ENCODE measurements at places on chromosomes 12 and 14. TPM values are rescaled to one million over a fixed set of nuclear protein-coding genes. Genes with fewer than 3 reads are reported as not detected.

GRCh38 chr12:52965337-52965731, 16.4 kb downstream of the KRT18 start:
- no peak for DNase-seq

FAM181A gene
- not detected for total RNA-seq

DNA sequence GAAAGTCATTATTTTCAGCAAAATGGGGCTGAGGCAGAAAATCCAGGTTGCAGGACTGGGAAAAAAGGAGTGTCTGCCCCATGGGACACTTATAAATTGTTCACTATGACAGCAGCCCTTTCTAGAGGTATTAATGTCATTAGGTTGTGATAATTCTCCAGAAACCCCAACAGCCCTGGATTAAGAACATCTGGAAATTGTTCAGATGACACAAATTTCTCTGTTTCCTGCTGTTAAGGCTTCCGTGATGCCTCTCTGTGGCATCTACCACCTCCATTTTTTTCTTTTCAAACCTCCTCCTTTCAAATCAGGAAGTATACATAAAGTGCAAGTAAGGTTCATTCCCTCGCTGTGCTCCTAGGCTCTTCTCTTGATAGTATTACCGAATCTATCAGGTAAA, 25.6 kb downstream of the EGLN3 start:
- DNase-seq = no peak

DNA sequence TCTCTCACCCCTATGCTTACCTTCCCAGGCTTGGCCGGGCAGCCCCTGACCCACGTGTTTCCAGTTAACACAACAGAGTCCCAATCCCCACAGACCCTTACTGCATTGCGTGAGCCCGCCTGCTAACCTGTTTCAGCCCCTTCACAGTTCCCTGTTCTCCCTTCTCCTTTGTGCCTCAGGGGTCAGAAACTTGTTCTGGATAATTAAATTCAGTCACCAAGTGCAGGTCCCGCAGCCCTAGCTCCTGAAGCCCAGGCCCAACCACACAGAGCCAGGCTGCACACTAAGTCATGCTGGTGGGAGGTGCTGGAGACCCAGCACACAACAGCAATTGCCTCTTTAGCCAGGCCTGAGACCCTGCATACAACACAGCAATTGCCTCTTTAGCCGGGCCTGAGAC, 9.6 kb downstream of the ISM2 start:
- no peak for DNase-seq

DNA sequence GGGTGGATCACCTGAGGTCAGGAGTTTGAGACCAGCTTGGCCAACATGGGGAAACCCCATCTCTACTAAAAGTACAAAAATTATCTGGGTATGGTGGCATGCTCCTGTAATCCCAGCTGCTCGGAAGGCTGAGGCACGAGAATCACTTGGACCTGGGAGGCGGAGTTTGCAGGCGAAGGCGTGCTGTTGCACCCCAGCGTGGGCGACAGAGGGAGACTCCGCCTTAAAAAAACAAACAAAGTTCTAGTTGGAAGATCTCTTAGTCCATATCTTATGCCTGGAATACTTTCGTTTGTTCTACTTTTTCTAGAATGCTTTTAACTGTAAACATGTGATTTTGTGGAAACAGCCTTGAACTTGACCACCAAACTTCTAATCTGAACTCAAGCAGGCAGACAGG, 38.7 kb downstream of the PPHLN1 start:
- DNase-seq = no peak

GRCh38 chr14:105855893-105856675, 329.7 kb downstream of the TMEM121 start:
- no peak for DNase-seq

STAB2 gene
- 0.11 TPM for total RNA-seq

- DNase-seq = no peak
Measured at GRCh38 chr12:128079-128478, 61.5 kb downstream of the IQSEC3 start.

DNA sequence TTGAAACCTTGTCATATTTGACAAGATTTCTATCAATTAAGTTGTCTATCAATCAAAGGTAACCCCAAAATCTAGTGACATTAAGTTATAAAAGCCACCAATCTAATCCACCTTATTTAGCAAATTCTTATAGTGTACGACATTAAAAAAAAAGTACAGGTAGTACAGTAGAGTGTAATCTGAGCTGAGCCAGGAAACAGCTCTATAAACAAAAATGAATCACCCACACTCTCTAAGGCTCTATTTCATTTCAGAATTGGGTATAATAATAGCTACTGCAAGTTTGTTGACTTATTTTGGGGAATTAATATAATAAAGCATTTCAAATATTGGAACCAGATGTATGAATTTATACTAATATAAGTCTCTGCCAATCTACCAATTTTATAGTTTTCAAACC, 342.4 kb upstream of the FLRT2 start:
- no peak for DNase-seq

DNA sequence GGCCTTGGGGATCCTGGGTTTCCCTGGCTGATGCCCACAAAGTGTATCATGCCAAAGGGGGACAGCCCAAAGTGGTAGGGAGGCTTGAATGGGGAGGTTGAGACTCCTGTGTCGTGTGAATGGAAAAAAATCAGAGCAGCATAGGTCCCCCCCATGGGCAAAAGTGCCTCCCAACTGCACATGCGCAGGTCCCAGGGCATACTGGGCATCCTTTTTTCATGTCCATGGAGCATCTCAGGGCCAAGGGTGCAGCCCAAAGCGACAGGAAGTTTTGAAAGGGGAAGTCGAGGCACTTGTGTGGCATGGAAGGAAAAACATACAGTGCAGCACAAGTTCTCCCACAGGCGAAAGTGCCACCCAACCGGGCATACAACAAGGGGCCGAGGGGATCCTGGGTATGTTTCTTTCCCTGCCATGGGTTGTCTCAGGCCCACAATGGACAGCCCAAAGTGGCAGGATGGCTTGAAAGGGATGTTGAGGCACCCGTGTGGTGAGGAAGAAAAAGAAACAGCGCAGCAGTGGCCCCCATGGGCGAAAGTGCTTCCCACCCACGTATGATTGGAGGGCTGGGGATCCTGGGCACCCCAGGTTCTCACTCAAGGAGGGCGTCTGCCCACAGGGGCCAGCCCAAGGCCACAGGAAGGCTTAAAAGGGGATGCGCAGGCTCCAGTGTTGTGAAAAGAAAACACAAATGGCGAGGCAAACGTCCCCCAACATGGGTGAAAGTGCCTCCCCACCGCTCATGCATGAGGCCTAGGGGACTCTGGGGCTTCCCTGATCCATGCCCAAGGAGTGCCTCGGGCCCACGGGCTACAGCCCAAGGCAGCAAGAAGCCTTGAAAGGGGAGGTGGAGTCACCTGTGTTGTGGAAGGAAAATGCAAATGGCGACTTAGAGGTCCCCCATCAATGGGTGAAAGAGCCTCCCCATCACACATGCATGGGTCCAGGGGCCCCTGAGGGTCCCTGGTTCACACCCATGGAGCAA, 573.7 kb downstream of the ALG10 start:
- peak; percentile 45 for DNase-seq

AQP2 gene
- total RNA-seq = not detected

GRCh38 chr12:128338386-128339125, 71.6 kb downstream of the TMEM132C start:
- DNase-seq = no peak

GRCh38 chr12:70094467-70094866, 148.8 kb upstream of the CNOT2 start:
- no peak for DNase-seq

DNA sequence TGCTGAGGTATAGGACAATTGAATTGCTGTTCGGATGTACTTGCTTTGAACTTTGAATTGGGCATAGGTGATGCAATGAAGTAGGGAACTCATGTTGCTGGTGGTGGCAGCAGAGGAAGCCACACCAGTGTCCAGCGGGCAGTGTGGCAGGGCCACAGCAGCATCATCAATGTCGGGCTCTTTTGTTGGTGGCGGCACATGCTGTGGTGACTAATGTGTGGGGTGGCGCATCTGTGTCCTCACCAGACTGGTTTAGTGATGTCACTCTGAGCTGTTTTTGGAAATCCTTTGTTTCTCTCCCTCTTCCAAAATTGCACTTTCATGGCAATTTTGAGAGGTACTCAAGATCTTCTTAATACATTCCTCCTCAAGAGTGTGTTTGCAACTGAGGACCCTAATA, 187.6 kb downstream of the ETNK1 start:
- no peak for DNase-seq

DNA sequence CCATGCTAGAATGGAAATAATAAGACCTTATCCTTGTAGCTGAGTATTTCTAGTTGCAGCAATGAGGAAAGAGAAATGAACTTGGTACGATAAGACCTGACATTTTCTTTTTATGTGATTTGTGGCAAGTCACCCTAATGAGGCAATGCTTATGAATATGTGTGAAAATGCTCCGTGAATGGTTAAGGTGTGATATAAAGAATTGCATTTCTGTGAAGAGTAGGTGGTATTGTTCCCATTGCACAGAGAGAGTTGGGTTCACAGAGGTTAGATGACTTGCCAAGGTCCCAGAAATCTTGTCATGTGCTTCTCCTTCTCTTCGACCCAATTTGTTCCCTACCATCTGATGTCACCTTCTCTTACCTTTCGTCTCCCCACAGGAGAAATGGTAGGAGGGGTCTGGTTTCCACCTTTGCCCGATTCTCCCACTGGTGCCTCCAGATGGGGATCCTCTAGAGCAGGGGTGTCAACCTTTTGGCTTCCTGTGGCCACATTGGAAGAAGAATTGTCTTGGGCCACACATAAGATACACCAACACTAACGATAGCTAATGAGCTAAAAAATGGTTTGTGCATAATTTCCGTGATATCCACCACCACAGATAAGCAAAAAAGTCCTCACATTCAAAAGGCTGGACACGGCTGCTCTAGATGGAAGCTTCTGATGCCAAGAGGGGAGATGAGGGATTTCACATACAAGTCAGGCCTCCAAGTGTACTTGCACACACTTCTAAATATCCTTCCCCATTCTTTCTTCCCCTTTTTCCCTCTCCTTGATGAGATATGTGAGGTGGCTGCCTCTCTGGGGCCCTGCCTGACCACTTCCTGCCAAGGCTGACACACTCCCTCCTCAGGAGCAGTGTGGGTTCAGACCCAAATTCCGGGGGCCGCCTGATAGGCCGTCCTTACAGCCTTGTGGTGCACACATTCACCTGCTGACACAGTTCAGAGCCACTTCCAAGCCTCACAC, 96.1 kb downstream of the PLXNC1 start:
- no peak for DNase-seq

DNA sequence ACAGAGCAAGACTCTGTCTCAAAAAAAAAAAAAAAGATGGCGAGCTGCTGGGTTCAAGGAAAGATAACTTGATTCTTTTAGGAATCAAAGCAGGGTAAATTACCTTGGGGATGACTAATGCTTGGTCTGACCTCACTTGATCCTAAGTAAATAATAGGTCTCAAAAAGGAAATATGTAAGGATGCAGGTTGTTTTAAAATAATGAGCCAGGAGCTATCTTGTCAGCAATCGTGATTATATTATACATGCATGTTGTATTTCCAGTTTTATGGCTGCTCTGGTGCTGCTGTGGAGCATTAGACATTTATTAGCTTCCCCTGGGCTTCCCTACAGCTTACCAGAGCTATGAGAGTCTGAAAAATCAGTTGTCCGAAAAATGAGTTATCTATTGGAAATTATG, 2.6 kb downstream of the EIF2B2 start:
- no peak for DNase-seq

DNA sequence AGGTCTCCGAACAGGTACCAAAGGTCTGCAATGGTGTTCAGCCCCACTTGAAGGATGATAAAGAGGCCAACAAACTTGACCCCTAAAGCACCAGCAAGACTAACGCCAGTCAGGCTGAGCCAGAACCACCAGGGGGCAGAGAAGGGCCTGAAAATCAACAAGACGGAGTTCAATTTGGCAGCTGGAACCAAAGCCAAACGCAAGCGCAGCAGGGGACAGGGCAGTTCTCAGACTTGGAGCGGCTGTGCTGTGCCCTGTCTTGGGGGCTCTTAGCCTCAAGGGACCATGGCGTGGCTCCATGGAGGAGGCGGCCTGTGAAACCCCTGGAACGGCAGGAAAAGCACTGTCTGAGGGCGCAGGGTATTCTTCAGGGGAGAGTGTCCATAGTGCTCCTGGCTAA, 19.6 kb downstream of the POMT2 start:
- DNase-seq = no peak

DNA sequence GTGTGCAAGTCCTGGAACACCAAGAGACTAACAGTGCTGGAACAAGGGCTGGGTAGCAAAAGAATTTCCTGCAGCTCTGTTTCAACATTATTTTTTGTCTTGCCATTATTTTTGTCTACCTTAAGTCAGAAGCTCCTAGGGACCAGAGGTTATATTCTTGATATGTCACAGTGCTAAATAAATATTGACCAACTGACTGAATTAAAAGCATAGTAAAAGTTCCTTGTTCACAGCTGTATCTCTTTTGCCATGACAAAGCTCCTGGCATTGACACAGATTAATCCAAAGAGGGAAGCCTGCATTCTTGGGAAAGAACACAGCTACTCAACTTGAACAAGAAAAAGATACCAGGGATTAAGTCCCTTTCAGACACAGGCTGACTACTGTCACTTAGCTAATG, 136.5 kb downstream of the SPTSSA start:
- DNase-seq = no peak

- no peak for DNase-seq
Measured at GRCh38 chr12:95681210-95681765, 109.3 kb downstream of the NTN4 start.

GRIP1 gene
- 5.4 TPM for total RNA-seq

DNA sequence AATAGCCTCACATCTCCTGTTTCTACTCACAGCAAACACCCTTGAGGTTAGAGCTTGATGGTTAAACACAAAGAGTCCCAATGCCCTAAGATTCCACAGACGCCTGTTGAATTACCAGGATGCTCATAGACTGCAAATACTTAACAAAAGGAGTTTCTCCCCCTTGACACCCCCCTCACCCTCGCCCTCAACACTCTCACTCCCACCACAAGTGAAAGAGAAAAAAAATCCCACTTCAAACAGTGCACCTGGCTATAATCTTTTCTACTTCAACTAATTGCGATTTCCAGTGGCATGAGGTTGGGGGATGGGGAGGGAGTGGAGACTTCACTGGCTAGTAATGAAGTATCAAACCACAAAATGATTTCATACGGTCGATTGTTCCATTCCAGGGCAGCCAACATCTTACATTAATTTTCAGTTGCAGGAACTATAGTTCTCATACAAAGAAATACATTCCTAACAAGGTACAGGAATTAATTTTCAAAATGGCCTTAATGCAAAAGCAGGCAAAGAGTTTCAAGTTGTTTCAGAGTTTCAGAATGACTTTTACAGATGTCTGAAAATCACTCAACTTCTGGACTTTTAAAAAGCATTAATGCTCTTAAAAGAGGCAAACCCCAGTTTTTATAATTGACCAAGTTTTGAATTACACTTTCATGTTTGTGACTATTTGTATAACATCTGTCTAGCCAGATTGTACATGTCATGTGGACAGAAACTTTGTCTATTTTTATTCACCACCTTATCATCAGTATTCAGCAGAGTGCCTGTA, 390.7 kb downstream of the C12orf75 start:
- DNase-seq = no peak

GPR137C gene
- total RNA-seq = 0.51 TPM

- no peak for DNase-seq
Measured at GRCh38 chr12:49288412-49288853, 6.5 kb upstream of the PRPH start.

GRCh38 chr14:81005540-81006228, 50.3 kb downstream of the TSHR start:
- DNase-seq = no peak

WNT1 gene
- not detected for total RNA-seq
